ENCODE measurements at places on chromosomes 13 and 19.
A peak's percentile ranks its signal among the peaks of the same experiment; 100 is the strongest.

DNA sequence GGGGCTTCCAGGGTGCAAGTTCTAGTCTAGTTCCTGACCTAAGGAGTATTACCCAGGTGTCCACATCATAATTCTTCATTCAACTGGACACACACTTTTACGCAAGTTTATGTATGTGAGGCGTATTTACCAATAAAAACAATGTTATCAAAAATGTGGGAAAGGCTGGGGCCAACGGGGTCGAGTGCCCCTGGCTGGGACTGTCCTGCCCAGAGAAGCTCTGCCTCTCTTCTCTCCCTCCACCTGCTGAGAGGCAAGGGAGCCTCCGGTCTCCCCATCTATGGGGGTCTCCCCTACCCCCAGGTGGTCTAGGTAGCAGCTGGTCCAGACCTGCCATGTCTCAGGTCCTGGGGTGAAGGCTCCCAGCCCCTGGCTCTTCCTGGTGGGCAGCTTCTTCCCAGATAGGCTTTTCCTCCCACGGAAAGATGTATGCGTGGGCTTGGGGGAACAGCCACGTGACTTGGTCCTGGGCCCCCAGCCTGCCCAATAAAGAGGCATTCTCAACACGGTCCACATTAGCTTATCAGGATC, 132.4 kb downstream of the USP12 start:
- no peak for DNase-seq

DNA sequence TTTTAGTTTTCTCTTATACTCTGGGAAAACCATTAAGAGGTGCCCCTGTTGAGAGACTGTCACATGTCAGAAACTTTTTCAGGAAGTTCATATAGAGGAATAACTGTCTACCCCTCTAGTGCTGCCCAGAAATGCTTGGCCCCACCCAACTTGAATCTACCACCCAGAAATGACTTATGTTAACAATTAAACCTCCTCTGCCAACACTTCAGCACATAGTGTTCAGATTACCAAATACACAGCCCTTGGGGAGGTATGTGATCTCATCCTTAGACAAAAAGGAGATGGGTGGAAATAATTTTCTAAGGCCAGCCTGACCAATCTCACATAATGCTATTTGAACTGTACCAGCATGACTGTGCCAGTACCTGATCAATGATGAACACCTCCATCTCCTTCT, 35.6 kb downstream of the CCDC169 start:
- DNase-seq: no peak

DNA sequence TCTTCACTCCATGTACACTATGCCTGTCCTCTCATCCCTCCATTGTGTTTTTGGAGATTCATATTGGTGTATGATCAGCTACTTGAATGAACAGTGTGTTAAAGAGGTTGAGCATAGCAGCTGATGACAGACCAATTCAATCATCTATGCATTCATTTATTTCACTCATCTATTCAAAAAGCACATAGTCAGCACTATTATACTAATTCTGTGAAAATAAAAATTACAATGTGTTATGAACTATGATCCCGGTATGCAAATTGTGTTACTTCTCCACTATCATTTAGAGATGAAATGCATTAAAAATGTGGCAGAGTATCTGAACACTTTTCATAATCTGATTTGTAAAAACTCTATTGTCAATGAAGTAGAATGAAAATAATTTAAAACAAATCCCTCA, 5.9 kb downstream of the TRPC4 start:
- DNase-seq: no peak

- DNase-seq: no peak
These were observed 6.5 kb downstream of the NPAS1 start for GRCh38 chr19:47026156-47026555.

GRCh38 chr19:11405846-11406643, 13.1 kb downstream of the RGL3 start:
- no peak for DNase-seq

GRCh38 chr13:95603887-95604555, 40.5 kb downstream of the DZIP1 start:
- peak; percentile 3 for DNase-seq

- DNase-seq: no peak
These were observed 48.6 kb downstream of the PEPD start for GRCh38 chr19:33472691-33473652.

DNA sequence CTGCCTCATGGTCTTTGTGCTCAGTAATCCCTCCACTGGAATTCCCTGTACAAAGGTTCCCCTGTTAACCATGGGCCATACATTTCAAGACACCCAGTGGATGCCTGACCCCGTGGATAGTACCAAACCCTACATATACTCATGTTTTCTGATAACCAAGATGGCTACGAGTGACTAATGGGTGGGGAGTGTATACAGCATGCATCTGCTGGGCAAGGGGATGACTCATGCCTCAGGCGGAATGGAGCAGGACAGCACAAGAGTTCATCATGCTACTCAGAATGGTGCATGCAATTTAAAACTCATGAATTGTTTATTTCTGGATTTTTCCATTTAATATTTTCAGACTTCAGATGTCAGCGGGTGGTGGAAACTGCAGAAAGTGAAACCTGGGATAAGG, 13.3 kb upstream of the FGF9 start:
- DNase-seq: no peak

DNA sequence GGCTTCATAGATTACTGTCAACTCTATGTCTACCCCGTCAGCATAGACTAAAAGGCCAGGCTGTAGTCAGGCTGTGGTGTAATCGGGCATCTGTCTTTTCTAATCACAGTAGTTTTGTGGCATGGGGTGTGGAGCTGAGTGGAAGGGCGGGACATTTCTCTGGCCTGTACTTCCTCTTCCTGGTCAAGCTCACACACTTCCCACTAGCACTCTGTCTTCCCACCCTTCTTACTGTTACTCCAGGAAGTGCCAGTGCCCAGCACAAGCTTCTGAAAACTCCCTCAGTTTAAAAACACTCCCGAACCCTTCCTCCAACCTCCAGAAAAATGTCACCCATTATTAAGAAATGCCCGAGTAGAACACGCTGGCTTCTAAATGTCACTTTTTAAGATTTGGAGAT, 229.8 kb downstream of the KLF5 start:
- DNase-seq: no peak

DNA sequence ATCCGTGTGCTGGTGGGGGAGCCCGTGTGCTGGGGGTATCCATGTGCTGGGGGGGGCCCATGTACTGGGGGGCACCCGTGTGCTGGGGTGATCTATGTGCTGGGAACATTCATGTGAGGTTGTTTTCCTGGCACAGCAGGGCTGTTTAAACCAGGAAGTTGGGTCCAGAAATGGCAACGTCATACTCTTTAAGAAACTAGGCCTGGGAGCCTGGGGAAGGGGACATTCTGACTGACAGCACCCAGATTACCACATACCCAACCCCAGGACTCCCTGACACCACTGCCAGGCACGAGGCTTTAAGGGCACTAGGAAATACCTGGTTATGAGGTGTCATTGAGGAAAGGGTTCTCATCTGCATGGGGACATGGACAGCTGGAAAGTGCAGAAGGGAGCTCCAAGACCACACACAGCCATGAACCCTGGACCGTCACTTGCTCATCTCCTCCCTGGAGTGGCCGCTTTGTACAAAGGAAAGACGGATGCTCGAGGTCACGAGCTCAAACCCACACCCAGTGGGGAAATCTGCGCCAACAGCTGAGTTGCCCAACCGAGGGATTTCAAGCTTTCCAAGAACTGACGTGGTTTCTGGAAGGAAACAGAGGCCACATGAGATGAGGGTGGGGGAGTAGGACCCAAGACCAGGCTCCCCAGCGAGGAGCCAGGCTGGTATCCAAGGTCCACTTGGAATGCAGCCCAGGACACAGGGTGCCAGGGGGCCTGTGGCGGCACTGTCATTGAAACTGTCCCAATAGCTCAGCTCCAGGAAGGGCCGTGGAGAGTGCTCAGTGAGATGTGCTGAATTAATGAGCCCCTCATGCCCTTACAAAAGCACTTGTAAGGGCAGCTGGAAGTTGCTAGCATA, 40.9 kb downstream of the RAB20 start:
- DNase-seq: peak; percentile 59

DNA sequence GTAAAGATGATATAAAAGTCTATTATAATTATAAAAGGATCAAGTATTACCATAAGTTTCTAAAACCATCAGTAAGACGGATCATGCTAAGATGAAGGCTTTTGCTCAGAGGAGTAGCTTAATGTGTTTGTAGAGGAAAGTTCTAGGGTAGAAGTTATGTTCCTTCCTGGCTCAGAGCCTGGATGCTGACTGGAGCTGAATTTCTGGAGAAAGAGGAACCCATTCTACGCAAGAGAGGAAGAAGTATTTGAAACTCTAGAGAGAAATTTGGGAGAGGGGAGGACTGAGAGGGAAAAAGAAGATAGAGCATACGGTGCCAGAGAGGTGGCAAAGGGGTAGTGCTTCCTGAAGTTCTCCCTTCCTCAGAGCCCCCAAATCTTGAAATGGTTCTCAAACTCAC, 51.4 kb upstream of the SGCG start:
- no peak for DNase-seq
